ENCODE measurements at places on chromosomes 16 and 17.
A peak's percentile ranks its signal among the peaks of the same experiment; 100 is the strongest.

DNA sequence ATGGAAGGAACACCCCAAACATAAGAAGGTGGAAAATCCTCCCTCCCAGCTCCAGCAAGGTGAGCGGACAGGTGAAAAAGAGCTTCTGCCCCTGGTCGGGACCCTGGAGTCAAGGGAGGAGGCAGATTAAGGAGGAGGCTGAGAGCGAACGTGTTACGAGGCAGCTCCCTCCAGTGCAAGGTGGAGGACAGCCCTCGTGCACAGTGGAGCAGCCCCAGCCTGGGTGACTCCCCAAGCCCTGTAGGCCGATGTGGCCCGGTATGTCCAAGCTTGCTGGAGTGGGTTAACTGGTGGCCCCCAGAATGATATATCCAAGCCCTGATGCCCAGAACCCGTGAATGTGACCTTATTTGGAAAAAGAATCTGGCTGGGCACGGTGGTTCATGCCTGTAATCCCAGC lies 15.5 kb upstream of the CRISPLD2 start:
- no peak for DNase-seq

- peak; percentile 100 for DNase-seq
These were observed 1.3 kb upstream of the IRX5 start for GRCh38 chr16:54929090-54930004.

DNA sequence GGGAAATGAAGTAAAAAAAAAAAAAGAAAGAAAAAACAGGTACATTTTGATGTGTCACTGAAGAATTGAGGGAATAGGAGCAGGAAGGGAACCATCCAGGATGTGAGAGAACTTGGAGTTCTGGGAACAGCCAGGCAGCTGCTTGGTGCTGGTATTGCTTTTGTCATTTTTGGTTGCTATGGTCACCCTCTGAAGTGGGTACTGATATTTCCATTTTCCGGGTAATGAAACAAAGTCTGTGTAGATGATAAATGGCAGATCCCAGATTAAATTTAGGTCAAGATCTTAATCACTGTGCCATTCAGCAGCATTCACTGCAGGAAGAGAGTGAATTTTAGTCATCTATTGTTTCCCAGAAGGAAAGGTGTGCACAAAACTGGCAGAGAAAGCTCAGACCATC lies 93.6 kb downstream of the ABCA8 start:
- DNase-seq: no peak

GRCh38 chr17:65027305-65027704 lies 29.2 kb downstream of the GNA13 start:
- DNase-seq: peak; percentile 33

- no peak for DNase-seq
These were observed 9.7 kb downstream of the MPRIP start for GRCh38 chr17:17051791-17052461.

DNA sequence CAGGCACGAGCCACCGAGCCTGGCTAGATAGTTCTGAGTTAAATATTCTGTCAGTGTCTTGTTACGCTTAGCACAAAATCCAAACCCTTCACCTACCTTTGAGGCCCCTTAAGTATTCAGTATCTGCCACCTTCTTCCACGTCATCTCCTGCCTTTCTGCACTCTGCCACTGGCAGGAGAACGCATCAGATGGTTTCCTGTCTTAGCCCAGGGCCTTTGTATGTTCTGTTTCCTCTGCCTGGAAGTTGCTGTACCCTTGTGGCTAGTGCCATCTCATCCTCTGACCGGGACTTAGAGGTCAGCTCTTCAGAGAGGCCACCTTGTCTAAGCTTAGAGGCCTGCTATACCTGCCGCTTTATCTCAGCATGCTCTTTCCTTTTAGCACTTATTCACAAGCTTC lies 67.5 kb upstream of the LGALS9 start:
- DNase-seq: no peak

- peak; percentile 52 for DNase-seq
These were observed 1.5 kb upstream of the SLC38A8 start for GRCh38 chr16:84044118-84044488.

DNA sequence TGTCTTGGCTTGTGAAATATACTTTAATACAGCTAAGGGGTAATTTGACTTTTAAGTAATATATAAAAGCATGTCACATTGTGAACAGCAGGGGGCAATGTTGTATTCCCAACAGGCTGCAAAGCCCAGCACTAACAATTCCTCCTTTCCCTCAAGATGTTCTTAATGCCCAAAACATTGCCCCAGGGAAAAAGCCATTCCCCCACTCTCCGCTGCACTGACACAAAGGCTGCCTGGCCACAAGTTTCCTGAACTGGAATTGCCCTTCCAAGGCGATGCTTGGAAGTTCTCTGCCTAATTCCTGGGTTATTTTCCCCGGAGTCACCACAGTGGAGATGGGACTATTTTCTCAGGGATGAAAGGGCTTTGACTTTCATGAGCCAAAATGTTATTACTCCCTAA lies 27.2 kb downstream of the CLEC16A start:
- peak; percentile 44 for DNase-seq

GRCh38 chr17:82051776-82052637 lies at the start of the genes GPS1 and RFNG:
GPS1 (plus strand) TSS chr17:82051898; CDS start chr17:82051932, 34 bp downstream.
RFNG (minus strand) TSS chr17:82051811; CDS start chr17:82051766, 45 bp downstream.
- no peak for DNase-seq

DNA sequence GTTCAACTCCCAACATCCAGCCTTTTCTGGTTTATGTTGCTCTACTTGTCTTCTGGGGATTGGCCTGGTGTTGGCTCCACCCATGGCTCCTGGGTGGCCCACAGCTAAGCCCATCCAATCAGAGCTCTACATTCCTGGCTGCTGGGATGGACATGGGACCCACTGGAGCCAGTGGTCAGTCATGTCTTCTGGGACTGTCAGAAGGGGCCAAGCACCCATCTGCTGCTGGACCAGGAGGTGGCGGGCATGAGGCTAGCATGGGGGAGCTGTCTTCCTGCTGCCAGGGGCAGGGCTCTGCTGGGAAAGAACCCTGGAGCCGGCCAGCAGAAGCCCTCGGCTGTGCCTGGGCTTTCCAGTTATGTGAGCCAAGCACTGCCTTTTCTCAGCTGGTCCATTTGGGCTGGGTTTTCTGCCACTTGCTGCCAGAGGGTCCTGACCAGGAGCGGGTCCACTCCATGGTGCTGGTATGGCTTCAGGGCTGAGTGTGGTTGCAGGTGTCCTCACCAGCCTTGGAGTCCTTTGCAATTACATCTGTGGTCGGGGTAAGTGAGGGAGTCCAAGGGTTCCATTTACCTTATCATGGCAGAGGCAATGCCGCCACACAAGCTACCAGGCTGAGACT lies 17.4 kb upstream of the ZNF469 start:
- DNase-seq: no peak

GRCh38 chr17:63276821-63277220 lies 169.3 kb downstream of the CYB561 start:
- DNase-seq: no peak

GRCh38 chr16:1651094-1651973 lies 26.7 kb upstream of the JPT2 start:
- DNase-seq: no peak

DNA sequence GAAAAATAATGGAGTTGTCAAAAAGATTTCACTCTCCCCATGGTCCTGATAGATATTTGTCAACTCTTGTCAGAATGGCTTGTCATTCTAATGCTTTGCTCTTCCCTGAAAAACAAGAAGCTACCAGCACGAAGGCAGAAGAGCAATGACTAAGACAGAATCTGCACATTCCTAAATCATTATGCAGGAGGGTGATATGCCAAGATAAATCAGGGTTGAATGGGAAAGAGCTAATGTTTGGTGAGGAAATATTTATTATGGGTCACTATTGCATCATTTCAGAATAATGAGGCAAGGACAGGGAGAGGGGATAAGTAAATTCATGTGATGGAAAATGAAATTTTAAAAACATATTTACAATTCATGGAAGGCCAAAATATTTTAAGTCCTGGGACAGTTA lies 297.5 kb upstream of the XYLT1 start:
- DNase-seq: no peak

GRCh38 chr17:64214950-64215349 lies 48.1 kb downstream of the TEX2 start:
- no peak for DNase-seq
